ENCODE measurements at places on chromosomes 6 and 20.
A peak's percentile ranks its signal among the peaks of the same experiment; 100 is the strongest.

DNA sequence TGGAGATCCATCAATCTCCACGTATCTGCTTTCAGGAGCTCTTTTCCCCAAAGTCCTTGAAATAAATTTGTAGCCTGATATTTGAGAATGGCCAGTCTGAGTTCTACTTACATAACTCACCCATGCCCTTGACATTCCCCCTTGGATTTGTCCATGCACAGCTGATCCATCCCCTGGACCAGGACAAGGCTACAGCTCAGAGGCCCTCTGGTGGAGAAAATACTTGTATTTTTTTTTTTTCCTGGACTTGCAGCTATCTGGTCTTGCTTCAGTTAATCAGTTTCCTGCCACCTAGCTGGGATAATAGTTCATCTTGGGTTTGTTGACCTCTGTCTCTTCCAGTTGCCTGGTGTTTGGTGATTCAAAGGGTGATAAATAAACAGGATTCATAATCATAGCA lies 467.6 kb downstream of the DHX35 start:
- DNase-seq: no peak

DNA sequence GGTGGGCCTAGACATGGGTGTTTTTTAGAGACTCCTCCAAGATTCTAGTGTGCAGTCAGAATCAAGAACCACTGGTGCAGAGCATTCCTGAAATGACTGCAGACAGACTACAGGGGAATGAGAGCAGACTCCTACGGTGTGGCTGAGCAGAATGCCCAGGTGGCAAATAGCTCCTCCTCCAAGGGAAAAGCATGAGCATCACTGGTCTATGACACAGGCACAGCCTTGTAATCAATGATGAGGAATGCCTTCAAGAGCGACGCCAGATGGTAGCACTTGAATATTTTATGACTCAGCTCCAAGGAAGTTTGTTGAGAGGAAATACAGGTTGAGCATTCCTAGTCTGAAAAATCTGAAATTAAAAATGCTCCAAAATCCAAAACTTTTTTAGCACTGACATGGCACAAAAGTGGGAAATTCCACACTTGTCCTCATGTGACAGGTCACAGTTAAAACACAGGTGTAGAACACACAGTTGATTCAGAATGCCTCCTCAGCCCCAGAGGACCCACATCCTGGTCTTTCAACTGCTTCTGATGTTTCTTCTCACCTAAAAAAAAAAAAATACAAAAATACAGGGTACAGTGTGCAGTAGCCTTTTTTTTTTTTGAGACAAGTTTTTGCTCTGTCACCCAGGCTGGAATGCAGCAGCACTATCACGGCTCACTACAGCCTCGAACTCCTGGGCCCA lies 10.6 kb upstream of the FAM8A1 start:
- peak; percentile 79 for DNase-seq

GRCh38 chr6:168737014-168737413 lies 296.0 kb downstream of the SMOC2 start:
- DNase-seq: no peak

DNA sequence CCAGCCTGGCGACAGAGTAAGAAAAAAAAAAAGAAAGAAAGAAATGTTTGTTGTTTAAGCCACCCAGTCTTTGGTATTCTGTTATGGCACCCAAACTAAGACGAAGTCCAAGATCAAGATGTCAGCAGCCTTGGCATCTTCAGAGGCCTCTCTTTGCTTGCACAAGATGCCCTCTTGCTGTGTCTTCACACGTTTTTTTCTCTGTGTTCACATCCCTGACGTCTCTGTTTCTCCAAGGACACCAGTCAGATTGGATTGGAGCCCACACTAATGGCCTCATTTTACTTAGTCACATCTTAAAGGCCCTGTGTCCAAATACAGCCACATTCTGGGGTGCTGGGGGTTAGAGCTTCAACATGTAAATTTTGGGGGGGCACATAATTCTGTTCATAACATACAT lies 380.9 kb downstream of the GJA1 start:
- DNase-seq: no peak

GRCh38 chr6:89034586-89035251 lies 45.8 kb upstream of the PNRC1 start:
- DNase-seq: no peak

DNA sequence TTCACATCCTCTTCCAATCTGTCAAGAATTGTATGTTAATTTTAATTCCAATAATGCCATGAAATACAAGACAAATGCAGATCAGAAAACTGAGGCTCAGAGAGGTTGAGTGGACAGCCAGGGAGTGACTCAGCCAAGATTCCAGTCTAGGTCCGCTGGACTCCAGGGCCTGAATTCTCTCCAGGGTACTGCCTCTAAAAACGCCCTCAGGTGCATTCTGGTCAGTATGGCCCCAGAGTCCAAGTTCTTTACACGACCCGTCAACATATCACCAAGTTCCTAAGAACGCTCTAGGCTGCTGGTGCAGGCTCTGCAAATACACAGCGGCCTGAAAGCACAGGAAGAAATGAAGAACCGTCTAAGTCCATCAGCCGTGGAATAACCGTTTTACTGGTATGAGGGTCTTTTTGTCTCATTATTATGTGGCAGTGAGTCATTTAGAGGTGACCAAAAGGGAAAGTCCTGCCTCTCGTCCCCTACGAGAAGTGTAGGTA lies 709 bp upstream of the ASXL1 start:
- DNase-seq: no peak

DNA sequence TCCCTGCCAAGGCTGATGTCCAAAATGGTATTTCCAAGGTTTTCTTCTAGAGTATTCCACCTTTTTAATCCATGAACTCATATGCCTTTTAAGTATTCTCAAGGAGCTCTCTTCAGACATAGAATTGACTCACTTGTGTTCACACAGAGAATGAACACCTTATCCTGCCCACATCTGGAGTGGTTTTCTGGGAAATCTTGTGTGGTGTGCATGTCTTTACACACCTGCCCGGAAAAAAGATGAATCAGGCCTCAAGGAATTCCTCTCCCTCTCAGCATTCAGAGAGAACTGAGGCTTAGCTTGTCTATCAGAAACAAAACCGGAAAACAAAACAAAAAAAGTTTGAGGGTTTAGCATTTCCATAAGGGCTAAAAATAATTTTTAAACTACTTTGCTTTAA lies 148.8 kb downstream of the TFAP2A start:
- no peak for DNase-seq
